Caco-2 (cell line): ENCODE measurements at places on chromosomes 3 and 15. TPM values are rescaled to one million over a fixed set of nuclear protein-coding genes. Genes with fewer than 3 reads are reported as not detected.
A peak's percentile ranks its signal among the peaks of the same experiment; 100 is the strongest.

SCG5 gene
- 0.84 and 1.5 TPM in 2 replicates for total RNA-seq

CEP152 gene
- total RNA-seq: 14.2 and 16.5 TPM in 2 replicates

DUOXA2 gene
- total RNA-seq: 1.5 and 1.6 TPM in 2 replicates

WDR72 gene
- 10.1 and 11.2 TPM in 2 replicates for total RNA-seq

ATRIP gene
- total RNA-seq: 14.4 and 15.9 TPM in 2 replicates

CPNE4 gene
- total RNA-seq: 0.41 TPM in 1 of 2 replicates, not detected in the other

GPR171 gene
- total RNA-seq: not detected in 2 replicates

SPSB4 gene
- total RNA-seq: not detected in 2 replicates

MESP2 gene
- 0.32 and 0.70 TPM in 2 replicates for total RNA-seq

ATP13A5 gene
- total RNA-seq: not detected in 2 replicates

PLA2G4E gene
- total RNA-seq: 1.4 and 1.8 TPM in 2 replicates

SPINT1 gene
- 290 and 305 TPM in 2 replicates for total RNA-seq

DNA sequence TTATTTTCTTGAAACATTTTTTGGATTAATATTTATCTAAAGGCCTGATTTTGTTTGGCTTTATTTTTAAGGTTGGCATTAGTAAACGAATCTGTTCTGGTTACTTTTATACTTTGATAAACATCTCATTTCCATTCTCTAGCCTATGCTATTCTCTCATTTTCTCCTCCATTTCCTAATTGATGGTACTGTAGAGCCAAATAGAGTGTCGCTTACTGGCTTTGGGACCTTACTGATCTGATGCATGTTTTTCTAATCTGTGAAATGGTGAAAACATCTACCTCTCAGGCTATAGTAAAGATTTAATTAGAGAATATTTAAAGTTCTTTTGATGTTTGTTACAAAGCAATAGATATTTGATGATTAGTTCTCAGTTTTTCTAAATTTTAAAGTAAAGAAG lies 1.6 kb downstream of the LNP1 start:
- no peak for DNase-seq
- H3K36me3 ChIP-seq: no peaks in the 10 kb centered on the region
- H3K27ac ChIP-seq: no peak overlapping the region
- peak overlapping the region; percentile 83 for H3K4me3 ChIP-seq
- H3K4me1 ChIP-seq: peaks cover 5% of the 10 kb centered on the region
- H3K27me3 ChIP-seq: no peaks in the 10 kb centered on the region

DNA sequence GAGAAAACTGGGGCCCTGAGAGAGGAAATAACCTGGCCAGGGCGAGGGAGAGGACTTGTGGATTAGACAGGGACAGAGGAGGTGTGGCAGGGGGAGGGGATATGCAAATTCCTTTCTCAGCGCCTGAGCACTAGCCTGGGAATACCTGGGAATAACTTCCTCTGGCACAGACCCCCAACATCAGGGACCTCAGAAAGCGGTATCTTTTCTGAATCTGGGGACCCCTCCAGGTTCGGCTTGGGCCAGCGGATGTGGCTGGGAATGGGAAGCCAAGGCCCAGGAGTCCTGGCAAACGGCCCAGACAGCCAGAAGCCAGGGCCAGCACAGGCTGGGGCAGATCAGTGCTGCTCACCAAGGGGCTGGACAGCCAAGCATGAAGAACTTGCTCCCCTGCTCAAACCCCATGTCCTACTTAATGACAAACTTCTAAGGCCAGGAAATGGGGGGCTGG lies 9.2 kb upstream of the ACSBG1 start:
- H3K27ac ChIP-seq: no peak overlapping the region
- DNase-seq: no peak
- H3K4me1 ChIP-seq: peaks cover 8% of the 10 kb centered on the region; the same call in 1 of the 2 replicates
- no peaks in the 10 kb centered on the region for H3K36me3 ChIP-seq

- no peak overlapping the region for H3K27ac ChIP-seq
- no peak overlapping the region for H3K4me3 ChIP-seq
- DNase-seq: no peak
These were observed 264.9 kb upstream of the TPM1 start for GRCh38 chr15:62777671-62778070.

- H3K4me3 ChIP-seq: no peak overlapping the region
- DNase-seq: no peak
- H3K36me3 ChIP-seq: no peaks in the 10 kb centered on the region
These were observed 5.1 kb upstream of the NEDD4 start for GRCh38 chr15:55998478-55998877.
